ENCODE measurements at places on chromosomes 16 and 17.
A peak's percentile ranks its signal among the peaks of the same experiment; 100 is the strongest.

DNA sequence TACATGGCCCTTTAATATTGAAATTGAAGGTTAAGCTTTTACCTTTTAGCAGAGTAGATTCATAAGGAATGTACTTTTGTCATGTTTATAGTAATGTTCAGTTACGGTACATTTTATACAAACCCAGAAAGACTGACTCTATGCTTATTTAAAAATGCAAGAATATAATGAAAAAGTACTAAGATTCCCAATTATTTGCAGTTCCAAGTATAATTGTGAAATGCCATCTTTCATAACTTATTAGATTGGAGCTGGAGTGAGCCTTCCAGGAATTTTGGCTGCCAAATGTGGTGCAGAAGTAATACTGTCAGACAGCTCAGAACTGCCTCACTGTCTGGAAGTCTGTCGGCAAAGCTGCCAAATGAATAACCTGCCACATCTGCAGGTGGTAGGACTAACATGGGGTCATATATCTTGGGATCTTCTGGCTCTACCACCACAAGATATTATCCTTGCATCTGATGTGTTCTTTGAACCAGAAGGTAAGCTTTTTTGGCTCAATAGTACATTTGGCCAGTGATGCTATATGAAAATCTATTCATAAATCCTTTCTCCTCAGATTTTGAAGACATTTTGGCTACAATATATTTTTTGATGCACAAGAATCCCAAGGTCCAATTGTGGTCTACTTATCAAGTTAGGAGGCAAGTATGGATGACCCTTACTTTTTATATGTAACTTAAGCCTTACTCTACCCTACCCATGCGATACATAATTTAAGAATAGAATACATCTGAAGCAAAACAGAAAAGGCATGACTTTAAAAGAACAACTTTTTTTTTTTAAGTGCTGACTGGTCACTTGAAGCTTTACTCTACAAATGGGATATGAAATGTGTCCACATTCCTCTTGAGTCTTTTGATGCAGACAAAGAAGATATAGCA lies 4.2 kb downstream of the SRSF2 start:
- H3K27ac ChIP-seq = peak overlapping the region; percentile 32
- H3K36me3 ChIP-seq = peaks cover 59% of the 10 kb centered on the region
- DNase-seq = no peak
- peaks cover 44% of the 10 kb centered on the region for H3K4me1 ChIP-seq
- no peak overlapping the region for H3K4me3 ChIP-seq

- DNase-seq = no peak
- no peak overlapping the region for H3K27ac ChIP-seq
- H3K4me3 ChIP-seq = no peak overlapping the region
- no peaks in the 10 kb centered on the region for H3K27me3 ChIP-seq
- H3K36me3 ChIP-seq = peaks cover 20% of the 10 kb centered on the region
These were observed 4.5 kb downstream of the SCRN2 start for GRCh38 chr17:47836601-47837000.

- H3K4me1 ChIP-seq = peaks cover 29% of the 10 kb centered on the region
- DNase-seq = no peak
- no peaks in the 10 kb centered on the region for H3K27me3 ChIP-seq
- H3K4me3 ChIP-seq = no peak overlapping the region
- H3K27ac ChIP-seq = no peak overlapping the region
These were observed 55.4 kb downstream of the SDK2 start for GRCh38 chr17:73588891-73589290.

DNA sequence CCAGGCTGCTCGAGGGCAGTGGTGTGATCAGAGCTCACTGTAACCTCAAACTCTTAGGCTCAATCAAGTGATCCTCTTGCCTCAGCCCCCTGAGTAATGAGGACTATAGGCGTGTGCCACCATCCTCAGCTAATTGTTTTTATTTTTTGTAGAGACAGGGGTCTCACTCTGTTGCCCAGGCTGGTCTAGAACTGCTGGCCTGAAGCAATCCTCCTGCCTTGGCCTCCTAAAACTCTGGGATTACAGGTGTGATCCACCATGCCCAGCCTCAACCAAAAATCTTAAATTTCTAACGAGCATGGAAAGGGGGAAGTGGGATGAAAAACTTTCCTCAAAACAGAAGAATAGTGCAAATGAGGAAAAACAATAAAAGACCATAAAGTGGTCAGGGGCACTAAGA lies 92.8 kb downstream of the CDC27 start:
- no peak overlapping the region for H3K4me3 ChIP-seq
- H3K4me1 ChIP-seq = peaks cover 6% of the 10 kb centered on the region
- no peaks in the 10 kb centered on the region for H3K36me3 ChIP-seq
- no peak for DNase-seq
- no peaks in the 10 kb centered on the region for H3K27me3 ChIP-seq

DNA sequence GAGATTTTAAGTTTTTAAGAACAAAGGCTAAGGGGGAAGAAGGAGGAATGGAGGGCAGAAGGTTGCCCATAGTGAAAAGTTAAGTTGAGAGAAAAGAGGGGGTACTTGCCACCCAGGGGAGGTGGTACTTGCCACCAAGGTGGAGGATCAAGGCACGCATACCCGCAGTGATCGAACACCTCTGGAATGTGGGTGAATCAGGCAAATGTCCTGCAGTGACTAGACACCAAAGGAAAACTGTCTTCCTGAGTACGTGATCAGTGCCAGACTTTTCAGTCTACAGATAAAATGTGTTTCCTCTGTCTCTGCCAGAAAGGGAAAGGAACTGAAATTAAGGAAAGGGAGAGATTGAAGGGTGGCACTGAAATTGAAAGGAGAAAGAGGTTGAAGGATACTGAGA lies 2285.3 kb downstream of the TP53TG3F start:
- H3K27me3 ChIP-seq = no peaks in the 10 kb centered on the region
- DNase-seq = no peak
- H3K4me1 ChIP-seq = no peaks in the 10 kb centered on the region
- H3K27ac ChIP-seq = no peak overlapping the region

GRCh38 chr16:2370721-2371120 lies 30.2 kb upstream of the ABCA3 start:
- no peak for DNase-seq
- no peaks in the 10 kb centered on the region for H3K36me3 ChIP-seq
- H3K4me1 ChIP-seq = no peaks in the 10 kb centered on the region
- no peak overlapping the region for H3K27ac ChIP-seq
- H3K4me3 ChIP-seq = no peak overlapping the region

DNA sequence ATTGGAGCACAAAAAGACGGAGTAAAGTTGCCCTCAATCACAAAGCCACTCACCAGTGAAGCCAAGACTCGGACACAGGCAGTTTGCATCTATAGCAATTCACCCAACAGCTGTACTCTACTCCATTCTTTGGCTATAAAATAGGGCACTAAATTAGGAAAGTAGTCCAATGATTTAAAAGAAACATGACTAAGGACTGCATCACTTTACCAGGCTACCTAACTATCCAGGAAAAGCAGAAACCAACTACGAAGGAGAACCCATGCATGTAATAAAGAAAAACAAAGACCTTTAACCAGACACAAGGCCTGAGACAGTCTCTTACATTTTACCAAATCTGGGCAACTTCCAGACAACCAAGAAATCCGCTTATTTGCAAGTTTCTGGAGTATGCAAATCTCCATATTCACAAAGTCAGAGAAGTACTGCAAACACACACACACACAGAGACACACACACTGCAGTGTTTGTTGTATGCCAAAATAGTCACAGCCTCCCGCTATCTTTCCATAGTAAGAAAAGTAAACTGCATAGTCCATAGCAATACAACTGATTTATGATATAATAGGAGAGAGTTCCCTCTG lies 59.8 kb downstream of the CDH11 start:
- H3K4me1 ChIP-seq = no peaks in the 10 kb centered on the region
- H3K36me3 ChIP-seq = no peaks in the 10 kb centered on the region
- H3K4me3 ChIP-seq = no peak overlapping the region
- no peak for DNase-seq
- H3K27ac ChIP-seq = no peak overlapping the region

- no peak overlapping the region for H3K4me3 ChIP-seq
- no peaks in the 10 kb centered on the region for H3K36me3 ChIP-seq
These were observed 26.3 kb upstream of the PLLP start for GRCh38 chr16:57310801-57311200.

- H3K27me3 ChIP-seq = peaks cover 3% of the 10 kb centered on the region
- H3K4me1 ChIP-seq = no peaks in the 10 kb centered on the region
- no peak overlapping the region for H3K4me3 ChIP-seq
- H3K36me3 ChIP-seq = no peaks in the 10 kb centered on the region
These were observed 79.8 kb downstream of the EMP2 start for GRCh38 chr16:10500582-10500981.

DNA sequence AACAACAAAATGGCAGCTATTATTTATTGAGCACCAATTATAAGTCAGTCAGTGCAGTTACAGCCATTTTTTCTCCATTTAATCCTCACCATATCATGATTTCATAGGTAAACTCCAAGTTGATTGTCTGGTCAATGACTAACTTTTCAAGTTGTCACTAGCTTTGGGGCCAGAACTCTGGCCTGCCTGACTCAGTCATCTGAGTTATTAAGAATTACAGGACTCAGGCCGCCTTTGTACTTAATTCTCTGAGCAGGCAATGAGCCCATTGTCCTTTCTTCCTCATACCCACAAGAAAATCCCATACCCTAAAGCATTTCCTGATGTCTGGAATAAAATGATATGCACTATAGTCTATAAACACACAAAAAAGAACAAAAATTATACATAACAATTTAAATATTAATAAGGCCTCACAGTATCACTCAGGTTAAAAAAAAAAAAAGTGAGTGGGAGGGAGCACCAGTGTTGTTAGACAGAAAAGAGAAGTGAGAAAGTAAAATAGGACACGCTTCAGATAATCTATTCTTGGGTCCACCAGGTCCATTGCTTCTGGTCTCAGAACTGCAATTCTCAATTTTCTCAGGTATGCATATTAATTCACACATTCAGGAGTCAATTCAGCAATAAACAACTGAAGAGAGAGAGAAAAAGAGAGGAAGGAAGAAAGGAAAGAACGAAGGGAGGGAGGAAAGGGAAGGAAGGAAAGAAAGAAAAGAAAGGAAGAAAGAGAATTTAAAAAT lies 70.2 kb downstream of the SPAG9 start:
- H3K27me3 ChIP-seq = no peaks in the 10 kb centered on the region
- H3K4me1 ChIP-seq = peaks cover 4% of the 10 kb centered on the region
- DNase-seq = no peak
- no peak overlapping the region for H3K4me3 ChIP-seq
- no peaks in the 10 kb centered on the region for H3K36me3 ChIP-seq

DNA sequence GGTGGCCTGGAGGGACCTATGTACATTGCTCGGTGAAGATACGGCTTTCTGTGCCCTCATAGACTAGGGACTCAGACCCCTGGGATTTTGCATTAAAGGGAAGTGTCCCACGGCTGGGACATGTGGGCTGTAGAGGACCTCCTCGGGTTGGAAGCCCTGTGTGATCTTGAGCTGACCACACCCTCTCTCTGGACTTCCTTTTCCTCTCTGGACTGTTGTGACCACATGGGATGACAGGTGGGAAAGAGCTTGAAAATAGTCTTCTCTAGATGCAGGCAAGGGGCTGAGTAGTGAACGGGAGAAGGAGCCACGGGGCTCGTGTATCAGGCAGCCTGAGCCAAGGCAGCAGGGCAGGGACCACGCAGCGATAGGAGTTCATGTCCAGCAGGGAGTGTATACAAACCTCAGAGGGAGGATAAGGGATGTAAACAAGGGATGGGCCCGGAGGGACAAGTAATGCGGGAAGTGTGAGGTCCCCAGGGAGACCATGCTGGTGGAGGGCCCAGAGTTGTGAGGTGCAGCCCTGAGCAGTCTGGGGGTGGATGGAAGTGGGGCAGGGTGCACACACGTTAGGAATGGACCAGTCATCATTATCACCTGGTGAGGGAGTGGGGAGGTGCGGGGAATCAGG lies 4.5 kb upstream of the SLC4A1 start:
- H3K27me3 ChIP-seq = no peaks in the 10 kb centered on the region
- no peaks in the 10 kb centered on the region for H3K36me3 ChIP-seq
- H3K4me3 ChIP-seq = no peak overlapping the region
- no peak overlapping the region for H3K27ac ChIP-seq

- no peak for DNase-seq
- no peaks in the 10 kb centered on the region for H3K4me1 ChIP-seq
- no peak overlapping the region for H3K27ac ChIP-seq
- no peaks in the 10 kb centered on the region for H3K27me3 ChIP-seq
- H3K36me3 ChIP-seq = no peaks in the 10 kb centered on the region
- no peak overlapping the region for H3K4me3 ChIP-seq
These were observed 499.5 kb upstream of the PSMD7 start for GRCh38 chr16:73797115-73797514.

DNA sequence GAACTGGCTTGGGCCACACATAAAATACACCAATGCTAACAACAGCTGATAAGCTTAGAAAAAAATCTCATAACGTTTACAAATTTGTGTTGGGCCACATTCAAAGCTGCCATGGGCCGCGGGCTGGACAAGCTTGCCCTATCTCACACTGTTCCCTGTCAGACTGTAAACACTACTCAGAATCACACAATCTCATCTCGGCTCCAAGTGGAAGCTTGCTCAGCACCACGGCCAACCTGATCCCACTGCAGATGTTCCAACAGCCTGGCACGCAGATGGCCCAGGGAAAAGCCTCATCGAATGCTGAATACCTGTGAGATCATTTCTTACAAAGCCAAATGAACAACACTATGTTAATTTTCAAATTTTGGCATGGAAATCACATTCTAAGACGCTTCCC lies 125.8 kb downstream of the ANKRD11 start:
- no peak overlapping the region for H3K27ac ChIP-seq
- H3K27me3 ChIP-seq = no peaks in the 10 kb centered on the region
- DNase-seq = no peak
- H3K4me1 ChIP-seq = peaks cover 46% of the 10 kb centered on the region

- H3K4me3 ChIP-seq = peak overlapping the region; percentile 92
- no peak for DNase-seq
- H3K27me3 ChIP-seq = no peaks in the 10 kb centered on the region
- peak overlapping the region; percentile 31 for H3K27ac ChIP-seq
- H3K4me1 ChIP-seq = peaks cover 8% of the 10 kb centered on the region
These were observed 2.7 kb downstream of the MSL1 start for GRCh38 chr17:40124279-40125141.

DNA sequence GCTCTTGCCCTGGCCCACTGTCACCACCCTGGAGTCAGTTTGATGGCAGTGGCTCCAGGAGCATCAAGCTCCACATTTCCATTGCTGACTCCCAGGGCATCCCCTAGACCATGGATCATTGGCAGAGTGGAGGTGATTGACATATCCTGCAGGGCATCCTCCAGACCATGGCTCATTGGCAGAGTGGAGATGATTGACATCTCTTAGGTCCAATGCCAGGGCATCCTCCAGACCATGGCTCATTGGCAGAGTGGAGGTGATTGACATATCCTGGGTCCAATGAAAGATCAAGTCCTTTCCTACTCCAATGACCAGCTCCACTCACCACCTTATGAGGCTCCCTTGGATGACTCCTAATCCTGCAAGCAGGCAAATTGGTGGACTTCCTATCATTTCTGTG lies 174.3 kb upstream of the NLRP1 start:
- no peaks in the 10 kb centered on the region for H3K27me3 ChIP-seq
- no peaks in the 10 kb centered on the region for H3K4me1 ChIP-seq

GRCh38 chr17:57001541-57001940 lies 23.6 kb downstream of the SCPEP1 start:
- H3K36me3 ChIP-seq = no peaks in the 10 kb centered on the region
- no peak overlapping the region for H3K4me3 ChIP-seq
- H3K27ac ChIP-seq = no peak overlapping the region

GRCh38 chr16:49116873-49117272 lies 164.8 kb downstream of the CBLN1 start:
- H3K36me3 ChIP-seq = no peaks in the 10 kb centered on the region
- DNase-seq = no peak
- H3K4me1 ChIP-seq = no peaks in the 10 kb centered on the region
- no peak overlapping the region for H3K27ac ChIP-seq
- H3K4me3 ChIP-seq = no peak overlapping the region

- no peaks in the 10 kb centered on the region for H3K4me1 ChIP-seq
- H3K36me3 ChIP-seq = no peaks in the 10 kb centered on the region
- H3K27ac ChIP-seq = no peak overlapping the region
- DNase-seq = no peak
- no peaks in the 10 kb centered on the region for H3K27me3 ChIP-seq
These were observed 154.8 kb upstream of the HSBP1 start for GRCh38 chr16:83652943-83653342.

All from T-cell (primary cell).